ENCODE measurements at places on chromosomes 11 and 22. TPM values are rescaled to one million over a fixed set of nuclear protein-coding genes. Genes with fewer than 3 reads are reported as not detected.

DNA sequence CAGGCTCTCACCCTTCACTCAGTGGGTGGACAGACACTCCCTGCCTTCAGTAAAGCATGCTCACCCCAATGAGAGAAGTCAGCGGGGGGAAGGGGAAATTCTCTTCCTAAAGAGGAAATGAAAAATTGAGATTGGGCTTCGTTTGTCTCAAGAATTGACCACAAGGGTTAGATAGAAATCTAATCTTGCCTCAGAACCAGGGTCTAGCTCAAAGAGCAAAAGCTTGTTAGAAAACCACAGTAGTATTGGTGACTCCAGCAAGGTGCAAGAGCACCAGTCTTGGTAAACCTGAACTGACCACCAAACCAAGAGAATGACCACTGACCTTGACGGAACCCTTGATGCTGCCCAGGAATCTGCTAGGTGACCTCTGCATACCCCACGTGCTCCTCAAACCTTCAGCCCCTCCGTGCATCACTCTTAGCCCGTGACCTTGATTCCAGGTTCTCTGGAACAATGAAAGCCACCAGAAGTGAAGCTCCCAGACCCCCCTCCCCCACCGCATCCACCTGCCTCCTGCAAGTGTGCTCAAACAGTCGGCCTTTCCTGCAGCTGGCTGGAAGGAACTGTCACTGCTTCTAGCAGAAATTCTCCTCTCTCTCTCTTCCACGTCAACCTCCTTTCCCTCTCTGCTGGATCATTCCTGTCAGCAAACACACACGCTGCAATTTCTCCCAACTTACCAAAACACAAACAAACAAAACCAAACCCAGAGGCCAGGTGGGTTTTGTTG, 3.1 kb upstream of the TMA7B start:
- no peak for DNase-seq

GRCh38 chr11:129618046-129618569, 197.5 kb upstream of the TMEM45B start:
- no peak for DNase-seq

Gene JOSD1
- total RNA-seq, result 110 TPM

DNA sequence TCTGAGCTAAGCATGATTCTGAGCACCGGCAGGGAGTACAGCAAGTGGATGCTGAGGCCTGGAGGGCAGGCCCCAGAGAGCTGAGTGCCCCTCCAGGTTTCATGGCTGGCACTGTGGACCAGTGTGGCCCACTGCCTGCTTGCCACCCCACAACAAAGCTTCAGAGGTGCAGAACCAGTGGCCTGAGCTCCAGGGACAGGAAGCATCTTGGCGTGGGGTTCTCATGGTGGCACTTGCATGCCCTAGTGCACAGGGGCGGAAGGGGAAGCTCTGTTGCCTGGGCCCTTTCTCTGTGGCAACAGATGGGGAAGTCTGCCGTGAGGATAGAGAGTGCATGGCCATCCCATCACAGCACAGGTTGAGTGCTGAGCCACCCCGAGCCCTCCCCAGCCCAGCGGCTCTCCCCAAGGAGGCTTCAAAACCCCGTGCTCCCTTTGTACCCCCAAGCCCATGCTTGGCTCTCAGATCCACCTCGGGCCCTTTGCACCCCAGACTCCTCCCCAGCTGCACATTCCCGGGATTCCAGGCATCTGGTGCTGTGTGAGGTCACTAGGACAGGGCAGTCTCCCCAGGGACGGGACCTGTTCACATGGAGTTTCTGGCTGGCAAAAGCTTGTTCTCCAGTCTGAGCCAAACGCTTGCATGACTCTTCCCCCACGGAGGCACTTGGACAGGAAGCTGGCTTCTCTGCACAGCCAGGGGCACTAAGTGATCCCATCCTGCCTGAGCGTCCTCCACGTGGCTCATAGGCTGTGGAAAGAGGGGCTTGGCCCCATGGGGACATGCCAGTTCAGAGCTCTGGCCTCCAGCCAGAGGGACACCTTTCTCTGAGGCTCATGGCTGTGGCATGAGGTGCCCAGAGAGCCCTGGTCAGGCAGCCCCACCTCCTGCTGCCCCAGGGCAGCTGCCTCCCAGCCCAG, 4.2 kb downstream of the SLC25A1 start:
- DNase-seq, result peak; percentile 51

GRCh38 chr11:900545-900944, 10.1 kb downstream of the CHID1 start:
- DNase-seq, result no peak

Gene APLNR
- total RNA-seq, result not detected

DNA sequence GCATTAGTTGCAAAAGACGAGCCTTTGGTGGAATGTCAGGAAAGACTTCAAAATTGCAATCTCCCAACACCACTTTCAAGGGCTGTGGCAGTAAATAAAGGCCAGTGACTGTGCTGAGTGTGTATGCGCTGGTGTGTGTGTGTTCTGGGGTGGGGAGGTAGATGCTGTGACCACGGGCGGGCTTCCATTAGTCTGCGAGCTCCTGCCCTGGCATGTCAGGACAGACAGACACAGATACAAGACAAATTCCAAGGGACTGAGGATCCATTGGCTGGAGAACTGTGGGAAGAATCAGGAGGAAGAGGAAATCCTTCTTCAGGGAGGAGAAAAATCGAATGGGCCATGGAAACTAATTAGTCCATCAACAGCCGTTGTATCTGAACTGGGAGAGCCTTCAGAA, 83.6 kb downstream of the FEZ1 start:
- no peak for DNase-seq

DNA sequence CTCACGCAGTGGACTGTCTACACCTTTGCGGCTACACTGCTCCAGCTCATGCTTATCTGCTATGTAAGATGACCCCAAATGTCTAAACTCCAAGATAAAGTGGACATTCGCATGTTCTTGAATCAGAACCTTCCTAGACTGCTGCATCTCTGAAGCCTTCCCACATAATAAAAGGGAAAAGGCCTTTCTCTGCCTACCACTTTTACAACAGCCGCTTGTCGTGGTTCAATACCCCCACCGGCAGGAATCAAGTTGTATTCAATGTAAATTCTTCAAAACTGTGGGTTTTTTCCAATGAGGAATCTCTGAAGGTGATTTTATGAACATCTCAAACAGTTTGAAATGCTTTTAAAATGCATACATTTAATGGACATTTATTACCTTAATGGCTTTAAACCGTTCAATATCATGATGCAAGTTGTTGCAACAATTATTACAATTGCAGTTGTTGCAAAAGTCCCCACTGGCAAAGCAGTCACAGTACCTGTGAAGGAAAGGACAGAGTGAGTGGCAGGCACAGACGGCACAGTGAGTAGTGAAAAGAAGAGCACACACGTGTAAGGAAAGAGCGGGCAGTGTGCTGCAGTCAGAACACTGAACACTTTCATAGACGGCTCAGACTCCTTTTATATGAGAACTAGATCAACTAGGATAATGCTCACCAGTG, 31.2 kb downstream of the GAL start:
- DNase-seq, result no peak

Gene HINFP
- 34.9 TPM for total RNA-seq

- no peak for DNase-seq
Measured at GRCh38 chr11:17604915-17605233, 57.8 kb downstream of the OTOG start.

DNA sequence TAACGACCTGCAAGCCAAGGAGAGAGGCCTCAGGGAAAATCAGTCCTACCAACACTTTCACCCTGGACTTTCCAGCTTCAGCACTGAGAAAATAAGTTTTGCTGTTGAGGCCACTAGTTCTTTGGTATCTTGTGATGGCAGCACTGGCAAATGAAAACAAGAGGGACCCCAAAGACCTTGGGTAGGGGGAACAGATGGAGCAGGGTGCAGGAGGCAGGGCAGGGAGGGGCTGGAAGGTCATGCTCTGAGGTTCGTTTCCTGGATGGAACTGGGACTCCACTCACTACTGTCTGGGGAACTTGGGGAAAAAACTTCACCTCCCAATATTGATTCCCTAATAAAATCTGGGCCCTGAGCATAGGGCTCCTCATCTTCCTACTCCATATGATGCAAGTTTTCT, 34.2 kb upstream of the PRAME start:
- no peak for DNase-seq

DNA sequence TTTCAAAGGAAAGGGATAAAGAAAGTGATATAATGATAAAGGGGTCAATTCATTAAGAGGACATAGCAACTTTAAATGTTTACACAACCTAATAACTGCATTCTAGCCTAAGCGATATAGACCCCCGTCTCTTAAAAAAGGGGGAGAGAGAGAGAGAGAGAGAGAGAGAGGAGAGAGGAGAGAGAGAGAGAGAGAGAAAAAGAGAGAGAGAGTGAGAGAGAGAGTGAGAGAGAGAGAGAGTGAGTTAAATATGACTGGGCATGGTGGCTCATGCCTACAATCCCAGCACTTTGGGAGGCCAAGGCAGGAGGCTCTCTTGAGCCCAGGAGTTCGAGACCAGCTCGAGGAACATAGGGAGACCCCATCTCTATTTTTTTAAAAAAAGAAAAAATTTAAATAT, 90.2 kb upstream of the GAL start:
- DNase-seq, result no peak

DNA sequence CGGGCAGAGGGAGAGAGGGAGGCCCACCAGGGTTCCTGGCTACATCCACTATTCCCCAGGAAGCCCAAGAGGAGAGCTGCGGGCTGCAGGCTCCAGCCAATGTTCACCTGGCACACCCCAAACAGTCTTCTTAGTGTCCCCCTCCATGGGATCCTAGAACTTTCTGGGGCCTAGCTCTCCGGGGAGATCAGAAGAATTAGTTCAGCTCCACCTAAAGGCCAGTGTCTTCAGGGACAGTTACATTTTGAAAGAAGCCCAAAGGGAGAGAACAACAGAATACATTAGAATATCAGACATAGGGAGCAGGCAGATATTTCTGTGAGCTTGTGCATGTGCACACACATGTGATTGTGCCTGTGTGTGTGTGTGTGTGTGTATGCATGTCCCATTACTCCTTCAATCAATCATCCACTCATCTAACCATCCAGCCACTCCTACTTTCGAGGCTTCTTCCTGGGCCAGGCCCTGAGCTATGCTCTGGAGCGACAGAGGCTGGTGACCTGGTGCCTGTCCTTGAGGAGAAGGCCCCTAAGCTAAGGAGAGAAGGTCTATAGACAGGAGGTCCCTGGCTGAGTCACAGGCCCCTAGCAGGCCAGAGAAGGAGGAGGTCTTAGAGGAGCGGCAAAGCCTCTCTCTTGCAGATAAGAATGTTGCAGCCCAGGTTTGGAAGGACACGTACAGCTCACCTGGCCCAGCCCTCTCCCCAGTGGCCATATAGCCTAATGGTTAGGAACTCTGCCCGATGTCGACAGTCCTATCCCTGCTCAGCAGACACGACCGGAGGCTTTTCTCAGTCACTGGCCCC, 165.5 kb downstream of the DSCAML1 start:
- no peak for DNase-seq

DNA sequence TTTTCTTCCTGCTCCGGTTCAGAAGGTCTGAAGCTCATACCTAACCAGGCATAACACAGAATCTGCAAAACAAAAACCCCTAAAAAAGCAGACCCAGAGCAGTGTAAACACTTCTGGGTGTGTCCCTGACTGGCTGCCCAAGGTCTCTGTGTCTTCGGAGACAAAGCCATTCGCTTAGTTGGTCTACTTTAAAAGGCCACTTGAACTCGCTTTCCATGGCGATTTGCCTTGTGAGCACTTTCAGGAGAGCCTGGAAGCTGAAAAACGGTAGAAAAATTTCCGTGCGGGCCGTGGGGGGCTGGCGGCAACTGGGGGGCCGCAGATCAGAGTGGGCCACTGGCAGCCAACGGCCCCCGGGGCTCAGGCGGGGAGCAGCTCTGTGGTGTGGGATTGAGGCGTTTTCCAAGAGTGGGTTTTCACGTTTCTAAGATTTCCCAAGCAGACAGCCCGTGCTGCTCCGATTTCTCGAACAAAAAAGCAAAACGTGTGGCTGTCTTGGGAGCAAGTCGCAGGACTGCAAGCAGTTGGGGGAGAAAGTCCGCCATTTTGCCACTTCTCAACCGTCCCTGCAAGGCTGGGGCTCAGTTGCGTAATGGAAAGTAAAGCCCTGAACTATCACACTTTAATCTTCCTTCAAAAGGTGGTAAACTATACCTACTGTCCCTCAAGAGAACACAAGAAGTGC, 661 bp upstream of the MALAT1 start:
- DNase-seq, result peak; percentile 65

DNA sequence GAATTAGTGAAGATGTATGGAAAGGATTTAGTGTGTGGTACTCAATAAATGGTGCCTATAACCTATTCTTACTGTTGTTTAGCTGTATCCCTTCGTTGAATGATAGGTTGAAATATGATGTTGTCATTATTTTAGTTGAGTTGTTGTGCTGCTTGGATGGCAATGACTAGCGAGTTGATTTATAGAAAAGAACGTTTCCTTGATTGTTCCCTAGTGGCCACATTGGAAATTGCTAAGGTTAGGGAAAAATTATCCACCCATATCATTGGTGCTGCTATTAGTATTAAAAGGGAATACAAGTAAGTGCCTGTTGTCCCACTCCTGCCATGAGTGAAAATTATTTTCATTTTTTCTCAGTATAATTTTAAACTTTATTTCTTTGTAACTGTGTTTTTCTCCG, 14.5 kb downstream of the EMSY start:
- DNase-seq, result no peak

GRCh38 chr11:37995886-37996285, 1397.8 kb upstream of the RAG2 start:
- no peak for DNase-seq

DNA sequence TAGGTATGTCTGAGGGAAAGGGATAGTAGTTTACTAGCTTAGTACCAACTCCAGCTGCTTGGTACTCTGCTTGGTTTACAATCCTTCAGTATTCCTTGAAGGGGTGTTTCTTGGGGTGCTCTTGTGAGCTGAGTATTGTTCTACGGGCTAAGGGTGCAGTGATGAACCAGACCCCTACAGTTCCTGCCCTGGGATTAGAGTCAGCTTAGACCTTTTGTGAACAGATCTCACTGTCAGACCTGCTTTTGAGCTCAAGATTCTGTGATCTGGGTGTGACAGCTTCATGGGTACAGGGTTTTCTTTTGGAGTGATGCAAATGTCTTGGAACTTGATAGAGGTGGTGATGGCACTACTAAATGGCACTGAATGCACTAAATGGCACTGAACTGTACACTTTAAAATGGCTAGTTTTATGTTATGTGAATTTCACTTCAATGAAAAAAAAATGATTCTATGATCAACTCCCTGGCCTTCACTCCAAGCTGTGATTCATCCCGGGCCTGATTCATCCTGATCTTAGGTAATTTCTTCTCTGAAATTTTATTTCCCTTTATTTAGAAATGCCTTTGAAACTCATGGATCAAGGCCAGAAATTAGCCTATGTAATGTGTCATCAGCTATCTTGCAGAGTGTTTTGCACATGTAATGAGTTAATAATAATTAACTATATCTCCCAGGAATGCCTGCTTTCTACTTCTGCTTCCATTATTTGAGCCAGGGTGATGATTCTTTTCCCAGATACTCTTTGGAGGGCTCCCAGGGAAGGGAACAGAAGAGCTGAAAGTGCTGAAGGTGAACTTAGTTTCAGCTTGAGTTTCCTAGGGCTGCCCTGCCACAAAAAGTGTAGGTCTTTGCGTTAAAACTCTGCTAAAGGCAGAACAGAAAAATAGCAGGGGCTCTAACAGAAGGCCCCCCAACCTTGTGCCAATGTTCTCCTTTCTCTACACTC, 87.9 kb downstream of the NCAM1 start:
- DNase-seq, result no peak

All from PC-9 (cell line).